ENCODE measurements at places on chromosomes 5 and 9.

GRCh38 chr5:115720888-115721287 is 95.1 kb upstream of the TMED7 start:
- no peak for DNase-seq

DNA sequence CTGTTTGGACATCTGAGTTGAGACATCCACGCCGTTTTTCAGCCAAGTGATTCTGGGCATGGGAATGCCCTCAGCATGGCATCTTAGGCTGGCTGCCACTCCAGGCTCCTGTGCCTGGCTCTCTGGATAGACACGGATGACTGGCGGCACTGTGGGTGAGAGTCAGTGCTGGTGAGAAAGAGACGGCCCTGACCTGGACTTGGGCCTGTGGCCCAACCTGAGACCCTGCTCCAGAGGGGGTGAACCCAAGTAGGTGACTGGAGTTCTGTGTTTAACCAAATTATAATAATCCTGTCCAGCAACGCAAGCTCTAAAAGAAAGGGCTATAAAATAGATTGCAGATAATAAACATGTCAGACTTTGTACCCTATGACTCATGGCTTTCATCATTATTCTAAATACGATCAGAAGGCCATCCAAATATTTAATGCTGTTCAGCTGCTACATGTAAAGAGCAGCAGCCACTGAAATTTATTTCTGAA is 173.9 kb downstream of the HSPA4 start:
- no peak for DNase-seq

- DNase-seq: no peak
Observed at GRCh38 chr5:145859897-145860296, 12.9 kb downstream of the GRXCR2 start.

DNA sequence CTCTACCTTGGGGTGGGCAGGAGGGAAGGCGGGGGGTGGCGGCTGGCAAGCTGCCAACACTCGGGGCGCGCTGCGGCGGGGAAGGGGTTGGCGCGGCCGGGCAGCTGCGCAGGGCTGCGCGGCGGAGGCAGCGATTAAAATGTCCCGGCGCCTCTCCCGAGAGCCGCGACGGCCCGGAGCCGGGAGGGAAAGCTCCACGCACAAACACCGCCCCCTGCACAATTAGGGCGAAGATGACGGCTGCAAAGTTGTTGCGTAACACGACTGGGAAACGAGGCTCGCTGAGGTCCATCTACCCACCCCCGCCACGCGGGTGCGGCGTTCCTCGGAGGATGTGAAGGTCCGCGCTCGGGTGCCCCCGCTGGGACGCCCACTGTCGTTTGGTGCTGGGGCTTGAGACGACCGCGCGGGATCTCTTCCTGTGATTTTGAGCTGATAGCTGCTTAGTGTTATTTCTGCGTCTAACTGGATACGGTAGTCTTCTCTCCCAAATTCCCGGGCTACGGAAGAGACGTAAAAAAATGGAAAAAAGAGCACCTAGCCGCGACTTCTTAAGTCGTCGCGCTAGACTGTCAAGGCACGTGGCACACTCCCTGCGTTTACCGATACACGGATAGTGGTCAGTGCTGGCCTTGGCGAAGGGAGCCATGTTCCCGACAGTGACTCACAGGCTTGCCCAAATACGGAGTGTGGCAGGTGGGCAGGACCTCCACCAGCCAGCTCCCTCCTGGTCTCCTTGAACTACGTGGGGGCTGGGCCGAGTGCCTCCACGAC is 958 bp upstream of the NFIL3 start:
- DNase-seq: peak; percentile 35

All from activated gamma-delta T cell (primary cell).